ENCODE measurements at places on chromosomes 2 and 18.

DNA sequence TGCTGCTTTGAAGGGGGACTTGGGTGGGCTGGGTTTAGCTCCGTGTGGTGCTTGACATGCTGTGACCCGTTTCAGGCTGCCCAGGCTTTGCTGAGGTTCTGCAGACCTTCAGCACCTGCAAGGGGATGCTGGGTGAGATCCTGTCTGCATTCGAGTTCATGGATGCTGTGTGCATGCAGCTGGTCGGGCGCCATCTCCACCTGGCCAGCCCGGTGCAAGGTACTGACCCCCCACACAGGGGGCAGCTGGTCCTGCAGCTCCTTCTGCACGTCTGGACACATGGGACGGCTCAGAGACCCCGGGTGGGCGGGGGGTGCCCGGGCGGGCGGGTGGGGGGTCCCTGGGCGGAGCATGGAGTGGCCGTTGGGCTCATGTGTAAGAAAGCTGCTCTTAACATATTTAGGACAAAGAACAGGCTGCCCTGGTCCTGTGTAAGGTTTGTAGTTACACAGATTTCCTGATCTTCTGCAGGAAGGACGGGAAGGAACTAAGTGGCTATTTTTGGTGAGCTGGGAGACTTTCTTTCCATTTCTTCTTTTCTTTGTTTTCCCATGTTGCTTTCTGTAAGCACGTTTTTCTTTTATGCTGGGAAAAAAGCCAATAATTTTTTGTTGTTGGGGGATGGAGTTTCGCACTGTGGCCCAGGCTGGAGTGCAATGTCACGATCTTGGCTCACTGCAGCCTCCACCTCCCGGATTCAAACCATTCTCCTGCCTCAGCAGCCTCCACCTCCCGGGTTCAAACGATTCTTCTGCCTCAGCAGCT, 15.8 kb downstream of the D2HGDH start:
- no peak for DNase-seq

- no peak for DNase-seq
These were observed 48.7 kb downstream of the KIF3C start for GRCh38 chr2:25933622-25934021.

DNA sequence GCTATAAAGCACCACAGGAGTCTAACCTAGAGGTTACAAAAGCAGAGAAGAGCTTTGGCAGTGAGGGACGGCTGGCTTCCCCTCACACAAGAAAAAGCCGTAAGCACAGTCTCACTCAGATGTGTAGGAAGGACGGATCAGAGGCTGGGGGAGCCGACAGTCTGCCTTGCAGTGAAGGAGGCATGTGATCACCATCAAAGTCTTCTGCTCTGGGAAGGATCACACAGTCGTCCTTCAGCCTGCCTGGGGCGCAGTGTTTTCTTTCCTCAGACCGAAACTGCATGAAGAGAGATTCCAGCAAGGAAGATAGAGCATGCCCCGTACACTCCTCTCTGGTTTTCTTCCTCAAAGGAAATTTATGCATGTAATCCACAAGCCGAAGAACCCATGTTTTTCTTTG, 24.1 kb downstream of the GATA6 start:
- DNase-seq: no peak

- DNase-seq: no peak
These were observed 136.4 kb downstream of the TPGS2 start for GRCh38 chr18:36692371-36692770.

GRCh38 chr18:1133541-1133940, 228.9 kb downstream of the ADCYAP1 start:
- DNase-seq: no peak

DNA sequence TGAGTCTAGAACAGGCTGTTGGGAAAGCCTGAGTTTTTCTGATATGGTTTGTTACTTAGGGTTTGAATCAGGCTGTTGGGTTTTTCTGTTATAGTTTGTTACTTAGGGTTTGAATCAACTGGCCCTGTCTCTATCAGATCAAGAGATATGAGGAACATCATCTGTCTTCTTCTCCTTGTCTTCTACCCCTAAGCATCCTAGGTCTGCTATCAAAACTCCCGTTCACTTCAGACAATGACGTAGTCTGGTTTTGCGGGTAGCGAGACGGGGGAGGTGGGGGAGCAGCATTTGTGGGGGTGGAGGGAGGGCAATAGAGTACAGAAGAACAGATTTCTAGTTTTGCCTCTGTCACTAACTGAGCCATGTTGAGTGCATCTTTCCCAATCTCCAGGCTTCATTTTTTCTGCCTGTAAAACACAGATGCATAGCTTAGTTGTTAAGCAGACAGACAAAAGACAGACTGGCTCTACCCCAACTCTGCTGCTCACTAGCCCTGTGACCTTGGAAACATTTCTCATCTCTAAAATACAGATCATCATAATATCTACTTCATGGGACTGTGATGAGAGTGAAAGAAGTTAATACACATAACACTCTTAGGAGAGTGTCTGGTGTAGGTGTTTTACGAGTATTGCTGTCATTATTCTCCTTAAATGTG, 9.1 kb downstream of the TNP1 start:
- no peak for DNase-seq

DNA sequence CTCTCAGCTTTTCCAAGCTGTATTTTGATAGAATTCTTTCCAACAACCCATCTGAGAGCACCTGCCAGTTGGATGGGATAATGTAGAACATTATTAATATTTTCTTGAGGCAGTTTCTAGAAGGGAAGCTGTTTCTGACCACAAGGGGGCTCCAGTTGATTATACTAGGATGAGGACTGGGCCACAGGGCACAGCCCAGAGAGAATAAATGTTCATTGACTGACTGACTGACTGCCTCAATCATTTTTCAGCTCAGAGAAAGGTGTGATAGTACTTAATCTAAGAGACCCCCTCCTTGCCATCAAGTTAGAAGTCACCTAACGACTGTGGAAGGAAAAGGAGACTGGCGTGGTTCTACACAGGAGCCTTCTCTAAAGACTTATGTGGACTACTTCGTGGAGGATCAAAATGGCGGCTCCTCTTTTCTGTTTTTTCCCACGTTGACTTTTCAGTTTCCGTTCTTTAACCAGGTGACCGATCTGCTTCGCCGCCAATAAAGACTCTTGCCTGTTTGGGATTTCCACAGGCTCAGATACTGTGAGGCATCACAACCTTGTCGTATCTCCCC, 31.9 kb upstream of the CREG2 start:
- DNase-seq: peak; percentile 42

DNA sequence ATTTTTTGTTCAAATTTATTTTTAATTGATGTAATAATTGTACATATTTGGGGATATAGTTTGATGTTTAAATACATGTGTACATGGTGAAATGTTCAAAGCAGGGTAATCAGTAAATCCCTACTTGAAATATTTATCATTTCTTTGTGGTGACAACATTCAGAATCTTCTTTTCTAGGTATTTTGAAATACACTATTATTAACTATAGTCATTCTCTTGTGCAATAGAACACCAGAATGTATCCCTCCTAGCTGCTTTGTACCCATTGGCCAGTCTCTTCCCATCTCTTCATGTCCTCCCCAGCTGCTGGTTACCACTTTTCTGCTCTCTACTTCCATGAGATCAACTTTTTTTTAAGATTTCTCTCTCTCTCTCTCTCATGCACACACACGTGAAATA, 126.5 kb downstream of the ZNF407 start:
- no peak for DNase-seq

GRCh38 chr18:58624011-58624410, 4.9 kb downstream of the ALPK2 start:
- no peak for DNase-seq

DNA sequence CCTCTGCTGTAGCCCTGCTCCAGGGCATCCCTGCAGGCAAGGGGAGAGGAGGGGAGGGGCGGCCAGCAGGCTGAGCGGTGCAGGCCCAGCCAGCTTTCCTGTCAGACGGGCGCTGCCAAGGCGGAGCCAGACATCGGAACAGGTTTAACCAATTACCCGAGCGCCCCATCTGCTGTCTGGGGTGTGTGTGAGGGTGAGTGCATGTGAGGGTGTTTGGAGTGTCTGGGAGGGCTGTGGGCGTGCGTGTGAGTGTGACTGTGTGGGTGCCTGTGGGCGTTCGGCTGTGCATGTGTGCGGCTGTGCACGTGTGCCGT, 20.0 kb downstream of the EMX1 start:
- no peak for DNase-seq

DNA sequence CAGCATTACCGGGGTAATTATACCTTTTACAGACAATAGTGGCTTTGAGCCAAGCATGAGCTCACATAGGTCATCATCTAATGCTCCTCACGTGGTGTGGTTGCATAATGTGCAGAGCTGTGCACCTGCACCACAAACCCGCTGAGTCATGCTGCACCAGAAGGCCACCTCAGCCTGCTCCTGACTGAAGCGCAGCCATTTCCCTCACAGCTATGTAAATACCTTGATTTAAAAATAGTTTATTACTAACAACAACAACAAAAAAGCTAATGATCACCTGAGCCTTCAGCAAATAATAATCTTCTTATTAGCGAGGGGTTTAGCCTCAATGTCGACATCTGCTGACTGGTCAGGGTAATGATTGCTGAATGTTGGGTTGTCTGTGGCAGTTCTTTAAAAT, 238.8 kb downstream of the MBD5 start:
- DNase-seq: no peak

- DNase-seq: no peak
These were observed 1673.3 kb downstream of the LRP1B start for GRCh38 chr2:140457483-140457882.

GRCh38 chr2:214631406-214631805, 178.1 kb downstream of the BARD1 start:
- DNase-seq: no peak

- no peak for DNase-seq
These were observed 59.2 kb downstream of the IL1R2 start for GRCh38 chr2:102050854-102051391.

DNA sequence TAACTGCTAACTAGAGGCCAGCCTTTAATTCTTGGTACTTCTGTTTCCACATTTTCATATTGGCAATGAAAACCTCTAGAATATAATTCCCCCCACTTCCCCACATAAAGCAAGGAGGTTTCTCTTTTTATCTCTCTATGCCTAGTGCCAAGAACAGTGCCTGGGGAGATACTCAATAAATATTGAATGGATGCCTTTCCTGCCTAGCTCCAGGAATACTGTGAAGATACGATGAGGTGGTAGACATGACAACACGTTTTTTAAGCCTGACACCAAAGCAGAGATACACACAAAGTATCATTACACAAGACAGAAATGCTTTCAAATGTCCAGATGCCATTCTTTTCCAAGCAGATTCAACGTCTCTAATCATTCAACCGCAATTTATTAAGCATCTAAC, 535.5 kb downstream of the XIRP2 start:
- DNase-seq: no peak

DNA sequence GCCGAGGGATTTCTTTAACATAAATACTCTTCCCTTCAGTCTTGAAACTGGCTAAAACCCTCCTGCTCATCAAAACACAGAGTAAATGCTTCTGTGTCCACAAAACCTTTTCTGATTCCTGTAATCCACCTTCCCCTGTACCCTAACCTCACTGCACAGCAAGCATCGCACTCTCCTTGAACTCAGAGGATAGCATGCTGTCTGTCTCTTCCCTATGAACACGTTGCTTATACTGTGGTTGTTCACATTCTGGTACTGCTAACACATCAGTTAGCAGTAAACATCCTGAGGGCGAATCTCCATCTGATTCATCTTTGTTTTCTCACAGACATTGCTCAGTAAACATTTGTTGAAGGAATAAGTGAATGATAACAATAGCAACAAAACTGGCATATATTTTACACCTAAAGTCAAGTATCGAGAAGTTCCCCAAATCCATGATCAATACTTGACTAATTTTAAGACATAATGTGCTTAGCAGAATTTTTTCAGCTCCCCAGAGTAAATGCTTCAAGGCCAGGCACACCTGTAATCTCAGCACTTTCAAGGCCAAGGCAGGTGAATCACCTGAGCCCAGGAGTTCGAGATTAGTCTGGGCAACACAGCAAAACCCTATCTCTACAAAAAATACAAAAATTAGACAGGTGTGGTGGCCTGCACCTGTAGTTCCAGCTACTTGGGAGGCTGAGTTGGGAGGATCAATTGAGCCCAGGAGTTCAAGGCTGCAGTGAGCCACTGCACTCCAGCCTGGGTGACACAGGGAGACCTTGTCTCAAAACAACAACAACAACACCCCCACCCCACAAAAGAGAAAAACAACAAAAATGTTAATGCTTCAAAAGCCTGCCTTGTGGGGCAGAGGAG, 45.6 kb upstream of the LPIN2 start:
- DNase-seq: no peak

GRCh38 chr2:232420463-232421188, 14.0 kb downstream of the ALPG start:
- DNase-seq: no peak

GRCh38 chr2:60979231-60979630, 38.3 kb upstream of the PEX13 start:
- no peak for DNase-seq

DNA sequence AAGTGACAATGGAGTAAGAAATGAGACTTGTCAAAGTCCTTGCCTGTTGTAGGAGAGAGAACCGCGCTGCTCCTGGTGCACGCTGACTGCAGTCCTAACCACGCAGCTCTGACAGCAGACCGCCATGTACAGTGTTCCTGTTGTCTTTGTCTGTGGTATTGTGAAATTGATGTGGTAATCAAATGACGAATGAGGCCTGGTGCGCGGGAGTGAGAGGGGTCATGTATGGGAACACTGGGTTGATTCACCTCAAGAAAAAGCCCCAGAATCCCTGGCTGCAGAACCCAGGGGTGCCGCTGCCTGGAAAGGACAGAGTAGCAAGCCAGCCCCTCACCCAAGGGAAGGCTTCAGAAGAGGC, 64.0 kb downstream of the INPP4A start:
- DNase-seq: peak; percentile 15

DNA sequence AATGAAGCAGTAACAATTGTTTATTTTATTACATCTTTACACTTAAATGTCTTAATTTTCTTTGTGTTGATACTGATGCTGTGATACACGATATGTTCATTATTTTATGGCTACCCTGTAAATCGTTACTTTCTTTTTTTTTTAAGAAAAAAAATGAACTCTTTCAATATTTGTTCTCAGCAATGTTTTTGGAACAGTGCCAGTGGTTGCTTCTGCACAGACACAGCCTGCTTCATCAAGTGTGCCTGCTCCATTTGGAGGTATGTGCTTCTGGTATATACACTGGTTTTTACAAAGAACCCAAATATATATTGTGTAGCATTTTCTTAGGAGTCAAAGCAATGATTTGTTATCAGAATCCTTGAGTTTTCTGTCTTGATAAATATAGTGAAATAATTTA, 62.2 kb upstream of the SCYGR2 start:
- DNase-seq: no peak

DNA sequence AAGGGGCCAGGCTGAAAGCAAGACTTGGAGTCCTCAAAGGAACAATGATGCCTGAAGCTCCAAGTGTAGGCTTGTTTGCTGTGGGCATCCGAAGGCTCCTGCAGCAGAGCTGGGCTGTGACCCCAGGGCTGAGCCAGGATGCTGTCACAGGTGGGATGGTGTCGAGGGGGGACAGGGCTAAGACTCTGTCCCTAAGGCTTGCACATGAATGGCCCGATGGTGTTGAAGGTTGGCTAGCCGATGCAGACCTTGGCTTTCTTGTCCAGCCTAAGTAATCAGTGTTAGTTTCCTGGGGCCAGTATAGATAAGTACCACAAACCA, 251.0 kb downstream of the NDUFA10 start:
- DNase-seq: no peak

Measured in effector memory CD4-positive, alpha-beta T cell (primary cell).